CD8-positive, alpha-beta memory T cell (primary cell): ENCODE measurements at places on chromosomes 13 and 19. TPM values are rescaled to one million over a fixed set of nuclear protein-coding genes. Genes with fewer than 3 reads are reported as not detected.

GRCh38 chr19:11693505-11694499 lies 44.9 kb downstream of the ZNF823 start:
- no peaks in the 10 kb centered on the region for H3K36me3 ChIP-seq
- H3K4me1 ChIP-seq, result no peaks in the 10 kb centered on the region
- H3K27me3 ChIP-seq, result peaks cover 6% of the 10 kb centered on the region
- peak overlapping the region; percentile 51 for H3K4me3 ChIP-seq

DNA sequence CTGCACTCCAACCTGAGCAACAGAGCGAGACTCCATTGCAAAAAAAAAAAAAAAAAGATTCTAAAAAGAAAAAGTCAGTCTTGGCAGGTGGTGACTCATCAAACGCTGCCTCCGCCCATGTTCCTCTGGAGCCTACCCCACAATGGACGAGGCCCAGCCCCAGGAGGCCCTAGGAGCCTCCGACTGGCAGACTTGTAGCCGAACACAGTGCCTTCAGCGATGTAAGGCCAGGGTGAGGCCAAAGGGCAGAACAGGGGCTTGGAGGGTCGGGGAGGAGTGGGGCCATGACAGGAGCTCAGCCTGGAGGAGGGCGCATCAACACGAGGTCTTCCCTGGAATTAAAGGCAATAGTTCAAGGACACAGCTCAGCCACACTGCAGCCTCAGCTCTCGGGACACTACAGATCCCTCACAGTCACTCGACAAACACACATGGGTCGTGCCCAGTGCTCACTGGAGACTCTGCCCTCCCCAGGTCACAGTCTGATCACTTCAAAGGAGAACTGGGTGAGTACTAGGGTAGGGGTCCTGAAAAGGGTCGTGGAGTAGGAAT lies 5.1 kb downstream of the USE1 start:
- H3K4me1 ChIP-seq, result peaks cover 10% of the 10 kb centered on the region
- no peak overlapping the region for H3K4me3 ChIP-seq
- no peak for DNase-seq
- H3K27ac ChIP-seq, result peak overlapping the region; percentile 57
- H3K27me3 ChIP-seq, result no peaks in the 10 kb centered on the region
- H3K36me3 ChIP-seq, result no peaks in the 10 kb centered on the region

GRCh38 chr13:93951108-93951507 lies 528.4 kb downstream of the DCT start:
- no peaks in the 10 kb centered on the region for H3K36me3 ChIP-seq
- no peak overlapping the region for H3K27ac ChIP-seq
- no peaks in the 10 kb centered on the region for H3K27me3 ChIP-seq
- H3K4me3 ChIP-seq, result no peak overlapping the region
- no peaks in the 10 kb centered on the region for H3K4me1 ChIP-seq

DNA sequence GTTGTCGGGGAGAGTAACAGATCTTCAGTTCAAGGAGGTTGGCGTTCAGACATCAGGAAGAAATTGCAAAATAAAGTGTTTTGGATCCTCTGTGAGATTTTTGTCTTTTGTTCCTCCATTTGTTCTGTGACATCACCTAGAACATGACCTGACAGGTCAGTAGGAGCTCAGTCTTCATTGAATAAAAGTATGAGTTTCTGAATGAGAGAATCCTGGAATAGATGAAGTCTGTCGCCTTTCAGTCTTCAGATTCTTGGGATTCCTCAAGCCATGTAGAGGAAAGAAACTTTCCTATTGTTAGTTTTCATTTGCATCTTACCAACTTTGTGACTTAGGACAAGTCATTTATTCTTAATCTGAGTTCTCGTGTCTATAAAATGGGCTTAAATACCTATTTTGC lies 14.4 kb downstream of the ARHGAP35 start:
- no peak overlapping the region for H3K27ac ChIP-seq
- H3K36me3 ChIP-seq, result no peaks in the 10 kb centered on the region
- no peaks in the 10 kb centered on the region for H3K27me3 ChIP-seq
- no peaks in the 10 kb centered on the region for H3K4me1 ChIP-seq

GRCh38 chr19:14139944-14140343 lies 3.6 kb upstream of the ASF1B start:
- H3K27me3 ChIP-seq, result no peaks in the 10 kb centered on the region
- no peaks in the 10 kb centered on the region for H3K36me3 ChIP-seq
- peaks cover 23% of the 10 kb centered on the region for H3K4me1 ChIP-seq

GRCh38 chr13:27988520-27988919 lies at the start of gene URAD:
Gene URAD (minus strand): TSS chr13:27988693. CDS start chr13:27988637, 56 bp downstream.
- no peak for DNase-seq
- H3K27me3 ChIP-seq, result peaks cover 6% of the 10 kb centered on the region
- no peaks in the 10 kb centered on the region for H3K36me3 ChIP-seq
- no peak within 1 kb of the TSS for H3K4me3 ChIP-seq

DNA sequence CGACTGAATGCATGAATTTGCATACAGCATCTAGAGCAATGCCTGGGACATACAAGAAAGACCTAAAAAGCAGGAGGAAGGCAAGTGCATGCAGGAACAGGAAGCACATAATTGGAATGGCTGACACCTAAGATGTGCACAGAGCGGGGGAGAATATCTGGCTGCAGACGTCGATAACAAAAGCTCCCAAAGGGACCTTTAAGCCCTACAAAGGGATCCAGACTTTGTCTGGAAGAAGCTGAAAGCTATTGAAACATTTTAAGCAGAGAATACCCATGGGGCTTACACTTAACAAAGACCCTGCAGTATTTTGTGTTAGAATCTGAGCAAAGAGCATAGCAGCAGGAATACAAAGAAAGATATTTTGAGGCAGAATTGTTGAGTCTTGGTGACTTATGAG lies 107.4 kb upstream of the CLDN10 start:
- no peak for DNase-seq
- no peaks in the 10 kb centered on the region for H3K4me1 ChIP-seq
- no peak overlapping the region for H3K27ac ChIP-seq
- H3K4me3 ChIP-seq, result no peak overlapping the region
- H3K27me3 ChIP-seq, result no peaks in the 10 kb centered on the region

DNA sequence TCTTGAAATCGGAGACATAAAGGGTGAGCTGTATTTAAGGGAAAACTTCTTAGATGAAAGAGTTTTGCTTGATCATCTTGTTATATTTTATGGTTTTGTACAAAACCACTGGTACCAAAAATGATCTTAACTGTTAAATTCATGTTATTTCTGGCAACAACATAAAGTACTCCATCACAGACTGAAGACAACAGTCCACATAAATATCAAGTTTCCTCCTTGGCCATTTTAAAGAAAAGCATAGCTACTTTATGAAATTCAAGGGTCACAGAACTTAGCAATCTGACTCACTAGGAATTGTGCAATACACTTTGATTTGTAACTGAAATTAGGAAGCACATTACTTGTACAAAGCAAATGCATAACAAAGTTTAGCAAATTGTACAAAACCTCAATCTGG lies 66.3 kb downstream of the TBC1D4 start:
- no peak overlapping the region for H3K4me3 ChIP-seq
- H3K4me1 ChIP-seq, result no peaks in the 10 kb centered on the region
- no peaks in the 10 kb centered on the region for H3K27me3 ChIP-seq
- no peak overlapping the region for H3K27ac ChIP-seq
- no peak for DNase-seq

DNA sequence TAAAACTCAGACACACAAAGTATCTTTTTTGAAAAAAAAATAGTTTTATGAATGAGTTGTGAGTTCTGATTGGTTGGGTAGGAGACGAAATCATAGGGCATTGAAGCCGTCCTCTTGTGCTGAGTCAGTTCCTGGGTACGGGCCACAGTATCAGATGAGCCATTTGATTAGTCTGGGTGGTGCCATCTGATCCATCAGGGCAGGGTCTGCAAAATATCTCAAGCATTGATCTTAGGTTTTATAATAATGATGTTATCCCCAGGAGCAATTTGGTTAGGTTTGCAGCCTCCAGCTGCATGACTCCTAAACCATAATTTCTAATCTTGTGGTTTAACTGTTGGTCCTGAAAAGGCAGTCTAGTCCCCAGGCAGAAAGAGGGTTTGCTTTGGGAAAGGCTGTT lies 1310.6 kb downstream of the SLITRK1 start:
- no peak for DNase-seq
- H3K4me1 ChIP-seq, result no peaks in the 10 kb centered on the region
- H3K27me3 ChIP-seq, result no peaks in the 10 kb centered on the region
- no peak overlapping the region for H3K27ac ChIP-seq

DNA sequence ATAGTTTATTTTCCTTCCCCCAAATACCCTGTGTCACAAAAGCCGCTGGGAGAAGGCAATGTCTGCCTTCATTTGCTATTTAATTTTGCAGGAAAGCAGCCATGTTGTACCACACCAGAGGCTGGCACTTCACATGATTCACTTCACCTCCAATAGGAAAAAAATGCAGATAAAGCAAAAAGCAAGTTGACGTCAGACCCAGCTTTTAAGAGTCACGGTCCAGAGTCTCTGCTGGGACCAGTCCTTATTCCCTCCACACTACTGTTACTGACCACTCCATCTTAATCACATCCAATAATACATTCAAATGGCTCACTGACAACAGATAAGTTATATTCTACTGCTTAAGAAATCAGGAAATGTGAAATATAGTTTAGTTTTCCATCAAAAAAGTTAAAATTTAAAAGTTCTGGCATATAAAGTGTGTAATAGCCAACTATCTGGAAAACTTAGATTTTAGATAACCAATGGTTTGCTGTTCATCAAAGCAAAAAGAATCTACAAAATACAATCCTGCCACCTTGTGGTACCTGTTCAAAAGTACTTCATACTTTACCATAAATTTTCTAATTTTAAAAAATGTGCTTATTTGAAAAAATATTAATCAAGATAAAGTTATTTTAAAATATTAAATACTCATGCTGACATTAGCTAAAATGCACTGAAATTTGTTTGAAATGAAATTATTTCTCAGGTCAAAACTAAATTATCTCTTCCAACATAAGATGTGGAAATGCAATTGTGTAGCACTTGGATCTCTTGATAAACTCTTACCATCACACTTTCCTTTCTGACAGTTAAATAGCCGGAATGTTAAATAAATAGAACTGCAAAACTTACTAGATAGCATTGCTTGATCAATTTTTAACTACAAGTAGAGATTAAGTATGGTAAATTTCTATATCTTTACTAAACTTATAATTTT lies 97.3 kb downstream of the SERP2 start:
- no peaks in the 10 kb centered on the region for H3K4me1 ChIP-seq
- H3K36me3 ChIP-seq, result no peaks in the 10 kb centered on the region
- no peaks in the 10 kb centered on the region for H3K27me3 ChIP-seq
- DNase-seq, result no peak

- no peak overlapping the region for H3K4me3 ChIP-seq
- no peak for DNase-seq
- H3K36me3 ChIP-seq, result peaks cover 21% of the 10 kb centered on the region
- H3K27ac ChIP-seq, result no peak overlapping the region
- H3K27me3 ChIP-seq, result no peaks in the 10 kb centered on the region
Measured at GRCh38 chr19:7068599-7068998, 904 bp upstream of the ZNF557 start.

- no peak overlapping the region for H3K27ac ChIP-seq
- no peak for DNase-seq
- no peaks in the 10 kb centered on the region for H3K36me3 ChIP-seq
- H3K4me1 ChIP-seq, result no peaks in the 10 kb centered on the region
- no peak overlapping the region for H3K4me3 ChIP-seq
Measured at GRCh38 chr13:70864731-70865130, 756.5 kb upstream of the KLHL1 start.

GRCh38 chr19:3333662-3334061 lies 32.7 kb upstream of the NFIC start:
- no peak overlapping the region for H3K4me3 ChIP-seq
- H3K27ac ChIP-seq, result no peak overlapping the region
- DNase-seq, result no peak
- H3K4me1 ChIP-seq, result peaks cover 5% of the 10 kb centered on the region

GRCh38 chr19:16626796-16627192 lies 1.2 kb downstream of the MED26 start:
- DNase-seq, result no peak
- H3K36me3 ChIP-seq, result peaks cover 9% of the 10 kb centered on the region
- peak overlapping the region; percentile 83 for H3K4me3 ChIP-seq

DNA sequence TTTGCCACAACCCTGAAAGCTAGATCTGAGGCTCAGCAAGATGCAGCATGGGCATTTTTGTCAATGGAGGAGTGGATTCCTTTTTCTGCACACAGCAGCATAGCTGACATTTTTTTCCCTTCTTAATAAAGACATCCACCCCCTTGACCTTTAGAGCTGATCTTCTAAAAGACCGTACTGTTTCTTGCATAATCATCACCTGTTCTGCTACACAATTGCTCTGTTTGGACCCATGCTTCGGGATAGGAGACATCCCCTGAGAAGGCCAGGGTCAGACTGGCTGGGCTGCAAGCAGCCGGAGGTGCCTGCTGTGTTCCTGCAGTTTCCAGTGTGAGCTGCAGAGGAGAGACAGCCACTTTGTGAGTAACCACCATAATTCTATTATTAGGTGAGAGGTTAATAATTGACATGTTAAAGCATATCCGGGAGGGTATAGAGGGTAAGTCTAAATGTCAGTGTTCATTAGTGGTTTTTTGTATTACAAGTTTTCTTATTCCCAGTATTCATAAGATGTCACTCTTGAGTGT lies 108.5 kb upstream of the C1QTNF9B start:
- no peaks in the 10 kb centered on the region for H3K36me3 ChIP-seq
- H3K4me1 ChIP-seq, result no peaks in the 10 kb centered on the region
- H3K27ac ChIP-seq, result no peak overlapping the region
- H3K27me3 ChIP-seq, result no peaks in the 10 kb centered on the region

- no peaks in the 10 kb centered on the region for H3K4me1 ChIP-seq
- no peak for DNase-seq
- no peak overlapping the region for H3K27ac ChIP-seq
- H3K27me3 ChIP-seq, result no peaks in the 10 kb centered on the region
Measured at GRCh38 chr13:79466872-79467271, 14.1 kb upstream of the NDFIP2 start.

DNA sequence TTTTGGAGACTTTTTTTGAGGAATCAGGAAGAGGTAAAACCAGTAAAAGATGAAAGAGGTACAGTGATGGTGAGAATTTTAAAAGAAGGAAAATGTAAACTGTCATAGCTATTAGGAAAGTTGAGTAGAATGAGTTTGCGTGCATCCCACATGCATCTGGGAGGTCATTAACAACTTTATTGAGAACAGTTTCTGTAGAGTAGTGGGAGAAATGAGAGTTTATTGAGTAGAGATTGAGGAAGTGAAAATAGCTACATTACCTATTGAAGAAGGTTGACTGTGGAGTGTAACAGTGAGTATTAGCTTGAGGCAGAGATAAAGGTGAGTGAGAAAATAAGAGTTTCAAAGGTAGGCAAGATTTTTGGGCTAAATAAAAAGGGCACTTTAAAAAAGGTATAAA lies 38.7 kb downstream of the BRCA2 start:
- no peaks in the 10 kb centered on the region for H3K4me1 ChIP-seq
- H3K4me3 ChIP-seq, result no peak overlapping the region
- H3K36me3 ChIP-seq, result no peaks in the 10 kb centered on the region
- no peaks in the 10 kb centered on the region for H3K27me3 ChIP-seq
- no peak overlapping the region for H3K27ac ChIP-seq

GRCh38 chr13:32669030-32669646 lies 82.9 kb downstream of the PDS5B start:
- no peaks in the 10 kb centered on the region for H3K27me3 ChIP-seq
- H3K4me3 ChIP-seq, result no peak overlapping the region
- H3K27ac ChIP-seq, result no peak overlapping the region

GRCh38 chr13:51765142-51765515 lies 38.8 kb downstream of the DHRS12 start:
- no peaks in the 10 kb centered on the region for H3K27me3 ChIP-seq
- peaks cover 16% of the 10 kb centered on the region for H3K4me1 ChIP-seq
- no peak for DNase-seq
- H3K4me3 ChIP-seq, result peak overlapping the region; percentile 23
- no peak overlapping the region for H3K27ac ChIP-seq

ZNF480 gene
- total RNA-seq, result 6.6 TPM

FCER2 gene
- 0.96 TPM for total RNA-seq

ATP4B gene
- total RNA-seq, result not detected

OR10H1 gene
- not detected for total RNA-seq

NFKBIB gene
- total RNA-seq, result 116 TPM

EPS8L1 gene
- total RNA-seq, result 0.27 TPM

SLC7A9 gene
- 0.24 TPM for total RNA-seq

HS6ST3 gene
- total RNA-seq, result not detected

PGLYRP2 gene
- 0.13 TPM for total RNA-seq
